PC-9 (cell line): ENCODE measurements at places on chromosomes 2 and 18. TPM values are rescaled to one million over a fixed set of nuclear protein-coding genes. Genes with fewer than 3 reads are reported as not detected.

- DNase-seq, result peak; percentile 11
These were observed 211.9 kb downstream of the RBM43 start for GRCh38 chr2:151049746-151050145.

- DNase-seq, result no peak
These were observed 184.6 kb downstream of the ETAA1 start for GRCh38 chr2:67581751-67582150.

The COL4A3 gene
- 2.2 and 3.5 TPM in 2 replicates for total RNA-seq

DNA sequence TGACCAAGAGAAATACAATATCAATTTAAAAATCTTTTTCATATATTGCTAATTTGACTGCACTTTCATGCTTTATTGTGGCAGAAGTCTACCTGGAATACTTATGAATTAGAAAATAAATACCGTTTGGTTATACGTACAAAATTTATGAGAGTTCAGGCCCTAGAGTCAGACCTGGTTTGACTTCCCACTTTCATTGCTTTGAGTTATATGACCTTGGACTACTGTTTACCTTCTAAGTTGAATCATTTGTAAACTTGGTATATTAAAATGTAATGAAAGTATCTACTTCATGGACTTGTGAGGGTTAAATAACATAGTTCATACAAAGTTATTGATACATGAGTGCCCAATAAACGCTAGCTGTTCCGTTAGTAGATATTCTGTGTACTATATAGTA, 12.0 kb downstream of the VAPA start:
- no peak for DNase-seq

DNA sequence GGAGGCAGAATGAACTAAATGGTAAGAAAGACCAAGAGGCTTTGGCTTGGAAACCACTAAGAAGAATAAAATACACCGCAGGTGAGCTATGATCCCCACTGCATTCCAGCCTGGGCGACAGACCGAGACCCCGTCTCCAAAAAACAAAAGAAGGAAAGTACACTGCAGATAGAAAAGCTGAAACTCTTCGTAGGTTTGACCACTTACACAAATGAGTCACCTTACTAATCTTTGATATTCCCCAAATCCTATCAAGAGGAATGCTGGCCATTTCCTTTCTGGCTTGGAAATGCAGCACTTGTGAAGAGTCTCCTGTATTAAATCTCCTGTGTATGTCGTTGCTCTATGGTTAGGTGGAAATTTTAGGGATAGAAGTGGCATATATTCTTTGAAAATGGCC, 108.8 kb downstream of the MTCL1 start:
- DNase-seq, result no peak

GRCh38 chr2:136362676-136363390, 244.9 kb upstream of the CXCR4 start:
- no peak for DNase-seq
